ENCODE measurements at places on chromosomes 6 and 20.

DNA sequence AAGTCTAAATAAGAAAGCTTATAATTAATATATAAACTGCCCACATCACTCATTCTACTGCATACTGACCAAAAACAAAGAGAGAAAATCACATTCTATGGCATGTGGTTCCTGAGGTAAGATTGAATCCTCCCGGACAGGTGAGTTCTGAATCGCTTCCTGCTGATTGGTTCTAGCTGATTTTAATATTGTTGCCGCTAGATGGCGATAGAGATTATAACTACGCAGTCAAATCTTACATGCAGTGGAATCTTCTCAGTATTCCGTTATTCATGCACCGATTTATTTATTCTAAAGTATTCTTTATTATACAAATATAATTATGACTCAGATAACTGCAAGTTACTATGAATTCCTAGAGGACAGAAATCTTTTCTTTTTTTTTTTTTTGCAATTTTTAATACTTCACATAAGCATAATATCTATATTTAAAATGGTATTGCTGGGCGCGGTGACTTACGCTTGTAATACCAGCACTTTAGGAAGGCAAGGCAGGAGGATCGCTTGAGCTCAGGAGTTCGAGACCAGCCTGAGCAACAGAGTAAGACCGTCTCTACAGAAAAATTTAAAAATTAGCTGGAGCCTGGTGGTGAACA, 24.2 kb upstream of the TMX4 start:
- DNase-seq: no peak

DNA sequence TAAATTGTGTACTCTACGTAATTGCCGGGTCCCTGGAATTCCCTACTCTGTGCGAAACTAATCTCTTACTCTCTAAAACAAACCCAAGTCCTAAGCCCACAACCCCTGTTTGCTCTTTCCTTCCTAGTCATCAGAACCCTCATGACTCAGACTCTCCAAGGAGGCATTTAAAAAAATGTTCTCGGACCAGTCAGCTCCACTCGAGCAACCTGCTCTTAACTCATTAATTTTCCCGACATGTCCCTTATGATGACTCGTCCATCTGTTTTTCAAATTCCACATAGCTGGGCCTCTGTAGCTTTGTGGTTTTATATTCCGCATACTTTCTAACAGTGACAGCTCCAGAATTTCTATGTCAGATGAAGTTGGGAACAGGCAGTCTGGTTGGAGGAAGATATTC, 2.6 kb upstream of the MUC22 start:
- no peak for DNase-seq

DNA sequence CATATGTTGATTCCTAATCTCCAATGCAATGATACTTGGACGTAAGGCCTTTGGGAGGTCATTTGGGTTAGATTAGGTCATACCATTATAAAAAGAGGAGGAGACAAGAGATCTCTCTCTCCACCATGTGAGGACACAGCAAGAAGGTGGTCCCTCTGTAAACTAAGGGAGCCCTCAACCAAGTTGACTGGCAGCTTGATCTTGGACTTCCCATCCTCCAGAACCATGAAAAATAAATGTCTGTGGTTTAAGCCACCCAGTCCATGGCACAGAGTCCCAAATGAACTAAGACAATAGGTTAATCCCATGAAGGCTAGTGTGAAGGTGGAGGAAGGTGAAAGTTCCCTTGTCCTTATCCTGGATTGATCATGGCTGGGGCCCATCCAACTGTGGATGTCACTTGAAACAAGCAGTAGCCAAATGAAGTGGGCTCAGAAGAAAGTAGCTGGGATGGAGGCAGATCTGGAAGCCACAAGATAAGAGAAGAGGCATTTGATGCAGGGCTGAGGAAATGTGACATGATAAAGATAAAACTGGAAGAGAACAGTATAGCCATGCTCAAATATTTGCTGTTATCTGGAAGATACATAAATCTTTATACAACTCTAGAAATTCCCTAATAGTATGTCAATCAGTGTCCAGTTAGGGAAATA, 99.9 kb downstream of the BANF2 start:
- no peak for DNase-seq

- DNase-seq: no peak
Measured at GRCh38 chr20:653590-654416, 803 bp upstream of the SRXN1 start.

GRCh38 chr6:20716865-20717264, 182.6 kb downstream of the CDKAL1 start:
- DNase-seq: no peak

- DNase-seq: no peak
Measured at GRCh38 chr20:4932061-4932460, 69.2 kb downstream of the SLC23A2 start.

GRCh38 chr6:88709819-88710246, 253.6 kb downstream of the RNGTT start:
- no peak for DNase-seq

GRCh38 chr6:71228461-71229041, 60.1 kb upstream of the OGFRL1 start:
- no peak for DNase-seq

DNA sequence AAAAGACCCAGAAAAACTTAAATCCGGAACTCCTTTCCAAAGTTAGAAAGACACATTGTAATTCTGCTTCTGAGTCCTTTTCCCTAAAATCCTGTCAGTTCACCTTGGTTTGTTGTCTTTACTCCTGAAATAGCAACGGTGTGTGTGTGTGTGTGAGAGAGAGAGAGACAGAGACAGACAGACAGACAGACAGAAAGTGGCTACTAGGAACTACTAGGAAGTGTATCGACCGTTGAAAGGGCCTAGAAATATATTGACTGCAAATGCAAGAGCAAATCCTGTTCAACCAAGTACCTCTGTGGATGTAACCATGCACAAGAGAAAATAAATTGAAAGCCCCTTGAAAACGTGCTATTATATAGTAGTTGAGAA, 100.0 kb upstream of the MLIP start:
- DNase-seq: no peak

- DNase-seq: no peak
Measured at GRCh38 chr6:56693246-56693607, 50.5 kb upstream of the DST start.

GRCh38 chr20:52490711-52491430, 299.3 kb upstream of the ZFP64 start:
- DNase-seq: no peak

DNA sequence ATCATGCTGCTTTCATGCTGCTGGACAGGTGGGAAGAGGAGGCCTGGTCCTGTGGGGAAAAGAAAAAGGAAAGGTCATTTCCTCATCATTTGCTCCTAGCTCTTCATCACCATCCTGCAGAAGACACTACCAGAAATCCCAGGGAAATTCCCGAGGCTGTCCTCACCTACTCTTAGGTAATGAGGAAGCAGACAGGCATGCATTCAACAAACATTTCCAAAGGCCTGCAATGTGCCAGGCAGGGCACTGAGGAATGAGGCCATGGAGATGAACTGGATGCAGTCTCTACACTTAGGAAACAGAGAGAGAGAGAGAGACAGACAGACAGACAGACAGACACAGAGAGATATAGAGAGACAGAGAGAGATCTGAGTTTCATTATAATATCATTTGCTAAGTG, 83.0 kb upstream of the MRPS10 start:
- DNase-seq: no peak

GRCh38 chr20:32858189-32858588, 534 bp upstream of the EFCAB8 start:
- DNase-seq: no peak

DNA sequence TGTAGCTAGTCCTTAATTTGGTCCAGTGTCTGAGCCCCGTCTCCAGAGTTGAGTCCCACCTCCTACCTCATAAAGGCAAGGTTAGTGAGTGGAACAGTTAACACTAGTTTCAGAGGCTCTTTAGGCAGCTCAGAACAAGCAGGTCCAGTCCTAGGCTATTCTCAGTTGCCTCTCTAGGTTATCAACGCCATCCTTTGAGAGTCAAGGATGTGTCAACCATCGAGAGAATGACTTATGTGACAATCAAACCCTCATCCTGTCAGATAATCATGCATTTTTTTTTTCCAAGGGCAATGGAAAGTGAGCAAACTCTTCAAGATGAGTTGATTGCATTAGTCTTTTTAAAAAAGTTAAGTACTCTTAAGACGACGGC, 64.0 kb upstream of the TXNDC5 start:
- no peak for DNase-seq

GRCh38 chr6:102798636-102799035, 1405.1 kb downstream of the GRIK2 start:
- no peak for DNase-seq

- no peak for DNase-seq
Measured at GRCh38 chr20:7967199-7967844, 27.1 kb upstream of the HAO1 start.

DNA sequence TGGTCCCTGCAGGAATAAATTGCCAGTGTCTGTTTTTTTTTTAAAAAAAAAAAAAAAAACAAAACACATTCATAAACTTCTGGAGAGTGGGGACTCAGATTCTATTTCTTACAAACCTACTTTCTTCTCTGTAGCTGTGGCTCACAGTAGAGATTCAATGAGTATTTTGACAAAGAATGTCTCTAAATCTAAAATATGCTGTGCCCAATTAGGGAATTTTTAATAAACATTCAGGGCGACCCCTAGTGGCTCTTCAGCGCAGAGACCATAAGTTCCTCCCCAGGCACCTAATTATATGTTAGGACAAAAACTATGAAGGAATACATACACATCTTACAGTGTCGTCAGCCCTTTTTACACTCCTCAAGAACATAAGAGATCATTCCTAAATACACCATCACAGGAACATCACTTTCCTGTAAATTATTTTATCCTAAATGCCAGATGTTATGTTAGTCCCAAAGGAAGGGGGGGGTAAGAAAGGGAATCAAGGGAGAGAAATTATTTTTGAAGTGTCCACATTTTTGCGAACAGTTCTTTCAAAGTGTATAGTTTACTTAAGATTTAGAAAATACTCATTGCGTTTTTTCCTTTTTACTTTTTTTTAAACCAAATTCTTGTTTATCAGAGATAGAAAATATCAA, 21.8 kb upstream of the NAA20 start:
- DNase-seq: no peak

DNA sequence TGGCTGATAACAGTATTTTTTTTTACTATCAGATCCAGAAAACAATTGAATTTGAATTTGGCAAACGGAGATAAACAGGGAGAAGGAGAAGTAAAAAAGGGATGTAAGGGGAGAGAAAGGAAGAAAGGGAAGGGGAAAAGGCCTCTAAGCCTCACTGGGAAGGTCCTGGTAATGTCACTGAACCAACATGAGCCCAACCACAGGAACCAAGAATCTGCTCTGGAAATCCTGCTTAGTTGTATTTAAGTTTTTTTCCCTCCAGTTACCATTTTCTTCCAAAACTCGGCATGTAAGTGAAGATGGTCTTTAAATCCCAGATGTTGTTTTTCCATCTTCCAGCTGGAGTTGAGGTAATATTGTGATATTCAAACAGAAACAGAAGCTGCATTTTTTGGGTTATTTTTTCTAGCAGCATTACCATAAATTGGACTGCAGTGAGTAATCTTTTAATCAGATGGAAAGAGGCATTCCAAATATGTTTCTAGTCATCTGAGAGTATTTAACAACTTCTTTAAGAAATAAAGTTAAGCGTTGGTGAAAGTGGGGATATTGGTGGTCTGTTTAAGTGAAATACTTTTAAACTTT, 91.1 kb downstream of the TXNDC5 start:
- no peak for DNase-seq

DNA sequence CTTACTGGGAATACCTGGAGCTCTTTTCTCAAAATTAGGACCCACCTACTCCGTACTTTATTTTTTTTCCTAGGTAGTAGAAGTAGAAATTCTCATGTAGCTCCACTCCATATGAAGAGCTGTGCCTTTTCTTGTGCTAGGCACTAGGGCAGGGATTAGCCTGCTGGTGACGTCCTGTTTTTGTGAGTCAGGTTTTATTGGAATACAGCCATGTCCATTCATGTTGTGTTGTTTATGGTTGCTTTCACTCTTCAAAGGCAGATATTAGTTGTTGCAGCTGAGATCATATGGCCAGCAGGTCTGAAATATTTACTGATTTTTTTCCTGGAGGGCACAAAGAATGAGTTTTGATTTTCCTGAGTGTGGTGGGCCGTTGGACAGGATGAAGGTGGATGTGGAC, 20.5 kb downstream of the XRN2 start:
- no peak for DNase-seq

- DNase-seq: no peak
Measured at GRCh38 chr20:2697768-2698167, 5.2 kb downstream of the EBF4 start.

GRCh38 chr20:25468126-25469075, 60.9 kb downstream of the GINS1 start:
- no peak for DNase-seq

DNA sequence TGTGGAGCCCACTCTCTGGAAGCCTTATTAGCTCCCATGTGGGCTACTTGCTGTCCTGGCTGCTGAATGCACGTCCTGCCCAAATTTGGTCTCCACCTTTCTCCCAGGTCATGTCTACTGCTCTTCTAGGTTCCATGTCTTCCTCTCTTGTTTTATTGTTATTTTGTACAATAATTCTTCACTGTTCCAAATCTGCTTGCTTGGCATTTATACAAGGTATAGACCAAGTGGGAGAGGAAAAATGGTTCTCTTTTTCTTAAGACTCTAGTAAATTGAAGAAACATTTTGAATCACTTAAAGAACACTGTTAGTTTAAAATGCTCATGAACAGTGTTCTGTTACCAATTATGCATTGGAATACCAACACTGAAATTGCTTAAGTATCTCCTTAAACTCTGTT, 81.6 kb upstream of the SCP2D1 start:
- no peak for DNase-seq

DNA sequence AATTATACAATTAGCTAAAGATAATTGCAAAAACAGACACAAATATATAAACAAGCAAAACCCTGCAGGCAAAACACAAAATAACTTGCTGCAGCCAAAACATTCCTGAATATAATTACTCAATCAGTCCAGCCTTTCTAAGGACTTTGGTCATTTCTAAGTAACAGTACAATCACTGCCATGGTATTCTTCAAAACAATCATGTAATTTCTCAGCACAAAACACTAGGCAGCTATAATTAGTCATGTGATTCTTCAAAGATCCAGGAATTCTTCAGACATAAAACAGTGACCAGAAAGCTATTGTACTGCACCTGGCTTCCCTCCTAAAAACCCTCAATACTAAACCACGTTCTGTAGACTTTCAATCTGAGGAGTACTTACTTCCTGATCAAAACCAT, 881.1 kb downstream of the EPHA7 start:
- no peak for DNase-seq

GRCh38 chr6:20791944-20792343, 257.7 kb downstream of the CDKAL1 start:
- DNase-seq: no peak

GRCh38 chr6:38720295-38720694, 5.2 kb downstream of the DNAH8 start:
- no peak for DNase-seq

DNA sequence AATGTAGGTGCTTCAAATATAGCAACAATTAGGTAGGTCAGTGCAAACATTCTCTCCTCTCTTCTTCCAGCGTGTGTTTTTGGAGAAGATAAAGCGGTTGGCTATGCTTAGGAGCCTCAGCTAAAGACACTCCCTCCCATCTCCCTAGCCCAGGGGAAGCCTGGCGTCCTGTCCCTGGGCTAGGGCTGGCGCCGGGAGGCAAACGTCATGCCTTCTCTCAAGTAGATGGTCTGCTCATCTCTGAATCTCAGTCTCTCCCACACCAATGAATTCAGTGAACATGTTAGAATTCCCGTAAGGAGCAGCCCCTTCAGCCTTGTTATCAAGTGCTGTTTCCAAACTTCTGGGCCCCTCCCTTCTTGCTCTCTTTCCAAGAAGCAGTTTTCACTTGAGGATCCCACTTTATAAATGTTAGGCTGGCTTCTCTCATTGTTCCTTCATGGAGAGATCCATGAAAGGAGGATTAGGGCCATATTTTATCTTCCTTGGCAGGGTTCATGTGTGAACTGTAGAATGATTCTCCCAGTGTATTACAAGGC, 142.8 kb downstream of the CLIC5 start:
- no peak for DNase-seq

Measured in cerebellar nuclear complex (tissue), 1 donor.